ENCODE measurements at places on chromosomes 7 and 10.
A peak's percentile ranks its signal among the peaks of the same experiment; 100 is the strongest.

GRCh38 chr10:72278668-72279393 lies 5.1 kb downstream of the DDIT4 start:
- DNase-seq: no peak

DNA sequence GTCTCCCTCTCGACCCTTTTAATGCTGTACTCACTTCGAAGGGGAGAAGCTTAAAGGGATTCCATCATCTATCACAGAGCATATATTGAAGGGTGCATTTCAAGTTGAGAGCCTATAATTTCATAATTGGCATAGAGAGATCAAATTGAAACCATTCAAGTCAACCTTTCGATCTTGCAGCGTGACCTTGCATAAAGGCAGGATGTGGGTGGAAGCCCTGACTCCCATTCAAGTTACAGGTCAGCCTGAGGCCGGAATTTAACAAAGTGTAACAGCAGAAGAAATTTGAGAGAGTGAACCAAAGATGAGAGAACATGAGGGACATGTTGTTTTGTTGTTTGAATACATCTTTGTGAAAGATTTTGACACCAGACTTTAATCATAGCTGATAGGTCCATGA lies 195.3 kb upstream of the TPK1 start:
- no peak for DNase-seq

DNA sequence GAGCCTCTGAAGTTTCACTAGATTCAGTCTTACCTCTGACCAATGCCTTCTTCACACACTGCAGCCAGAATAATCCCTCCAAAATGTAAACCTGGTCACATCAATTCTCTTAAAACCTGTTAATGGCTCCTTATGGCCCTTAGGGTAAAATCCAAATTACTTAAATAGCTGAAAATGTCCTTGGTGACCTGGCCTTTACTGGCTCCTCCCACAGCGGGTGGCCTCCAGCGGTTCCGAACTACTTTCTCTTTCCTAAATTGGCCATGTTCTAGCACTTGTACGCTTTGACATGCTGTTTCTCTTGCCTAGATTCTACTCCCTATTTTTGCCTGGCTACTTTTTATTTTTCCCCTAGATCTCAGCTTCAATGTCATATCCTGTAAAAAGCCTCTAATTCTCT lies 36.1 kb downstream of the AGK start:
- no peak for DNase-seq

GRCh38 chr10:79356104-79356503 lies 8.8 kb downstream of the PPIF start:
- no peak for DNase-seq

- no peak for DNase-seq
Measured at GRCh38 chr10:23405540-23405939, 33.3 kb upstream of the OTUD1 start.

GRCh38 chr10:104350127-104350635 lies 3.5 kb upstream of the CFAP58 start:
- DNase-seq: no peak

GRCh38 chr7:91295576-91295975 lies 31.3 kb downstream of the FZD1 start:
- no peak for DNase-seq

- no peak for DNase-seq
Measured at GRCh38 chr10:14601326-14601725, 173.4 kb downstream of the FAM107B start.

- no peak for DNase-seq
Measured at GRCh38 chr10:86346799-86347665, 19.6 kb downstream of the GRID1 start.

DNA sequence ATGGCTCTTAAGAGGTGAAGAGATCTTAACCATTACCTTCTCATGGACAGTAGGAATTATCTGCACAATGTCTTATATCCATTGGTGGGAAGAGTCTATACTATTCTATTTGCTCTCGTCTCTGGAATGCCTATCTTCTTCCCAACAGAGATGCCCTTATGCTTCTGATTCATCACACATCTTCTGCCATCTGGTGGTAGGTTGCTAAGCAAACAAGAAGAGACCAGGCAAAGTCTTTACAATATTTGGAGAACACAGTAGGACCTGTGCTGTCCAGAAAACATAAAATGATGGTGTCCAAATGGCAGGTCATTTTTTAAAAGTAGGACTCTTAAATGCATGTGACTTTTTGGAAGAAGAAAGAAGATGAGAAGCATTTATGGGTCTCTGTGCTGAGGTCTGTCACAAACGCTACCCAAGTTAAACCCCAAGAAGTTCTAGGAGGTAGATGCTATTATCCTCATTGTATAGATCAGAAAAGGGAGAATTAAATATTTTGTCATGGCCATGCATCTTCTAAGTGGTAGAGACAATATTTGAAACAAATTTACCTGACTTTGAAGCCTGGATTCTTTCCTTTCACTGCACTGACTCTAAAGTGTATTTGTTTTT lies 67.8 kb upstream of the NXPH1 start:
- no peak for DNase-seq

DNA sequence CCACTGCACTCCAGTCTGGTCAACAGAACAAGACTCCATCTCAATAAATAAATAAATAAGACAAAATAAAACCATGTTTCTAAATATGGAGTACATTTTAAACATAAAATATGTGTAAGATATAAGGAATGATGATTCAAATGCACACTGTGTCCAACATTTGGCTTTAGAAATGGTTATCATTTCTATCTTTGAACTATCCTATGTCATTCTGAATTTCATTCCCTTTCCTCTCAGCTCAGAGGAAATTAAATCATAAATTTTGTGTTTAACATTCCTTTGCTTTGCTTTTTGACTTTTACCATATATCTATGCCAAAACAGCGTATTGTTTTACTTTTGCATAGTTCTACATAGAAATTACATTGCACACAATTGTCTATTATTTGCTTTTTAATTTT lies 130.9 kb downstream of the GNAT3 start:
- DNase-seq: no peak

GRCh38 chr7:30906014-30906413 lies 5.6 kb upstream of the AQP1 start:
- no peak for DNase-seq

- peak; percentile 1 for DNase-seq
Measured at GRCh38 chr7:123057911-123058310, 62.4 kb upstream of the TAS2R16 start.

- DNase-seq: no peak
Measured at GRCh38 chr7:47358944-47359588, 222.8 kb downstream of the TNS3 start.

DNA sequence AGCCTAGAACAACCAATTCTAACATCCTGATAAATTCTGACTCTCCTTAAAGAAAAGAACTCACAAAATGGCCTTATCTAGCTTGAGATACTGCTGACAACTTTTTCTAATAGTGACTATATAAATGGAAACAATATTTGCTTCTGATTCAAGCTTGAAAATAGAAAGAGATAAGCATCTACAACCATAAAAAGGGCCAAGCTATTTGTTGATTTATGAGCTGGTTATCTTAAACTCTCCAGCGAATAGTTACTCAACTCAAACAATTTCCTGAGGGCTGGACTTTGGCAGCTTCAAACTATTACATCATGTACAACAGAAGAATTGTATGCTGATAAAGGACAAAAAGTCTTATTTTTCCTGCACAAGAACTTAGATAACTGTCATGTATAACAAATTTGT lies 4.6 kb downstream of the USP54 start:
- DNase-seq: no peak

GRCh38 chr7:95867309-95867708 lies 95.0 kb downstream of the DYNC1I1 start:
- DNase-seq: no peak

GRCh38 chr7:159175792-159176191 lies 31.1 kb upstream of the VIPR2 start:
- DNase-seq: no peak

DNA sequence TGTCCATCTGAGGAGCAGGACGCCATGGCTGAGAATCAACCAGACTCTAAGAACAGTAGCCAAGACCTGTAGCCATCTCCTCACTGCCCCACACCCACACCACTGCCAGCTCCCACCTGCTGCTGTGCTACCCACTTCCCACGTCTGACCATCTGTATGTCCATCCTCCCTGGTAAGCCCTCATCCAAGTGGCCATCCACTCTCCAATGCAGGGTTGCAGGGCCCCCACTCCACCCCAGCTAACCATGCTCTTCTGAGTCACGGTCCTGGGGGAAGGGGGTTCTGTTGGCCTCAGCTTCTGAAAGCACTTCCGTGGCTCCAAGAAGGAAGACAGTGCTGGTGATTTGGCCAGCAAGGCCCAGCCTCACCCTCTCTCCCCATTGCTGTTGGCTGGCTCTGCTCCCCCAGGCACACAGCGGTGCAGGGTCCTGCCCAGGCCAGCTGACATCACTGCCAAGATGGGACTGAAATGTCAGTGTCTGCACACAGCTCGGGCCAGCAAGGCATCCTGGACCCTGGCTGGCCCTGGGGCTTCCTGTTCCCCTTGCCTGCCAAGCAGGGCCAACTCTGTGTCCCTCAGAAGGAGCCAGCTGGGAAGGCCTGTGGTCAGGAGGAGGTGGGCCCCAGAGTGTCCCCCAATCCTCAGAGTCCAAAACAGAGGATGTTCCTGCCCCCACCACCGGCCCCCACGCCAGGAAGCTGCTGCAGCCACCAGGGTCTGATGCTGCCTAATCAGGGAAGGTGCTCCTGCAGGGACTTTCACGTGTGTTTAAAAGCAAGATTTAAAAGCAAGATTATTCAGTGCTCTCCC lies 17.5 kb downstream of the RASGEF1A start:
- DNase-seq: no peak

DNA sequence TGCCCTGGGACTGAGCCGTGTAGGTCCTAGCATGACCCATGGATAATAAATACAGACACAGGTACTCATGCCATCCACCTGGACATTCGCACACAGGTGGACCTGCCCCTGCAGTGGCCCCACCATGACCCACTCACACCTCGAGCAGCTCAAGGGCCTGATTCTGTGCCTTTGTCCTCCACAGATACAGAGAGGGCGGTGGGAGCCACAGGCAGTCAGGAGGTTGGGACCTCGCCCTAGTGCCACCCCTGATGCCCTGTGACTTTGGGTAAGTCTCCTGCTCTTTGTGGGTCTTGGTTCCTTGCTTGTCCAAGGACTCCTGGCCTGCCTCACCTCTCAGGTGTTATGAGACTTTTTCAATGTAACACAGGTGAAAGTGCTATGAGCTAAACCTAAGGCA lies 42.9 kb downstream of the C10orf120 start:
- DNase-seq: no peak

- no peak for DNase-seq
Measured at GRCh38 chr10:86734207-86734988, 22.0 kb upstream of the BMPR1A start.

DNA sequence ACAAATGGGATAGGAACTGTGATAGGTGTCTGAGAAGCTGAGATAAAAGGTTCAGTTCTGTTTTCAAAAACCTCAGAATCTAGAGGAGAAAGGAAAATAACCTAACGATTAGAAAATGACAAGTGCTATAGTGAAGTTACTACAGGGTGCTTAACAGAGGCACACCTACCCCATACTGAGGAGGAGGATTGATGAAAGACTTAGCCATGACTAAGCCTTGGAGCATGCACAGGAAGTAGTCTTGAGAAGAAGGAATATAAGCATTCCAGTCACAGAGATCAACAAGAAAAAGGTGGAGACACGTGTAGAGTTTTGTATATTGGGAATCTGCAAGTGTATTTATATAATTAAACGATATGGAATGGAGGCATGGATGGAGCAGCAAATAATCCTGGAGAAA lies 1225.5 kb upstream of the CELF2 start:
- DNase-seq: no peak

- DNase-seq: no peak
Measured at GRCh38 chr10:97991871-97992270, 38.5 kb downstream of the CRTAC1 start.

- no peak for DNase-seq
Measured at GRCh38 chr10:100019787-100020141, 10.0 kb upstream of the DNMBP start.

DNA sequence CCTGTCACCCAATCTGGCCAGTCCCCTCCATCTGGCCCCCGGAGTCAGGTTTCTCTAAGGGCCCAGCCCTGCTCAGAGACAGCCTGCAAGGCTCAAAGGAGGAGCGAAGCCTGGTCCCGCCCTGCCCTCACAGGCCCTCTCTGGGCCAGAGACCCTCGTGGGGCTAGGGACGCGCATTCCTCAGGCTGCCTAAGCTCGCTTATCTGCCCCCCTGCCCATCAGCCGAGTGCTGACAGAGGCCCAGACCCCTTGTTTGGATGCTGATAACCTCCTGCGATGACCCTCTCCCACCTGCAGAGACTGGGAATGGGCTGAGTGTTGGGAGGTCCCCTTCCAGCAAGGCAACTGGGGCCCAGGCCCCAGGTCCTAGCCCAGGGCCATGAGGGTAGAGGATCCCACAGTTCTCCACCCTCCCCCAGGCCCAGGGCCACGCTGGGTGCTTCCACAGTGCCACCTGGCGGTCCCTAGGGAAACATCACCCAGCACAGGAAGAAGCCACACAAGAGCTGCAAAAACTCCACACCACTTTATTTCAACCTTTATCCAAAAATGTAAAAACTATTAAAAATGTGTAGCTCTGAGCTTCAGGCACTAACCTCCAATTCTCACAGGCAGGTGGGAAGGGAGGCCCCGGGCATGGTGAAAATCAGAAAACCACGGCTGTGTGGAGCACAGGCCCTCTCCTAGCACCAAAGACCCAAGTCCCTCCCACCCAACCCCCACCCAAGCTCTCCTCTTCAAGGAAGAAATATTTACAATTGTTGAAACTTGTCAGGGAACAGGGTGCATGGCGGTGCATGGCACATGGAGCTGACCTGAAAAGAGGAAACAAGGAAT lies 2.2 kb downstream of the NPM3 start:
- peak; percentile 7 for DNase-seq

DNA sequence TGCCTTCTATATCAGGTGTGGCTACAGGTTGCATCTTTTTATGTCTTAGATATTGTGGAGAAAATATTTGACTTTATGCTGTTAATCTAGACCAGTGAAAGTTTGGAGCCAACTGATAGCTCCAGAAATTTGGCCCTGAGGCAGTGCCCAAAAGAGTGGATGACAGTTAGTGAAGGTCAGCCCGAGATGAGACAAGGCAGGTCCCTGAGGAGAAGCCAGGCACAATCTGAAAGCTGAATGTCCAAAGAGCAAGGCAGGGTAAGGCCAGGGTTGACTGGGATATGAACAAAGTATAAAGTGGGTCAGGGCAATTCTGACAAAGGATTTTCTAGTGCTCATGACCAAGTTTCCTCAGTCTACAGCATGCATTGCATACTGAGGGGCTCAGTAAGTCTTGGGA lies 661.9 kb downstream of the SUGCT start:
- DNase-seq: no peak

- no peak for DNase-seq
Measured at GRCh38 chr10:132657127-132657706, 119.6 kb downstream of the INPP5A start.

DNA sequence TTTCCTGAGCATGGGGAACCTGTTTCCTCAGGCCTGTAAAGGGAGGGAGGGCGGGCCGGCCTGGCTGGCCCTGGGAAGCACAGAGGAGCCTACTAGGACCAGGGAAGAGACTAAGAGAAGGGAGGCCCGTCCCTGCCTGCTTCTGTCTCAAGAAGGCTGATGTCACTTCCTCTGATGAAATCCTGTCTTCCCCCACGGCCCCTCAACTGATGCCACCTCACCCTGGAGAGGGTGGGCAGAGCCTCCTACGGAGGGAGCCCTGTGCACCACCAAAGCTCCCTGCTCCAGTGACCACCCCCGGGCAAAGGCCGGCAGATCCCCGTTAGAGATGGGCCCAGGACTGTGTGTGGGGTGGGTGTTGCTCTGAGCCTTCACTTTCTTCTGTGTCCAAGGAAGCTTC lies 1.0 kb upstream of the PILRA start:
- no peak for DNase-seq

Data from substantia nigra (tissue), 51 donors.